ENCODE measurements at places on chromosomes 5 and 9.
A peak's percentile ranks its signal among the peaks of the same experiment; 100 is the strongest.

DNA sequence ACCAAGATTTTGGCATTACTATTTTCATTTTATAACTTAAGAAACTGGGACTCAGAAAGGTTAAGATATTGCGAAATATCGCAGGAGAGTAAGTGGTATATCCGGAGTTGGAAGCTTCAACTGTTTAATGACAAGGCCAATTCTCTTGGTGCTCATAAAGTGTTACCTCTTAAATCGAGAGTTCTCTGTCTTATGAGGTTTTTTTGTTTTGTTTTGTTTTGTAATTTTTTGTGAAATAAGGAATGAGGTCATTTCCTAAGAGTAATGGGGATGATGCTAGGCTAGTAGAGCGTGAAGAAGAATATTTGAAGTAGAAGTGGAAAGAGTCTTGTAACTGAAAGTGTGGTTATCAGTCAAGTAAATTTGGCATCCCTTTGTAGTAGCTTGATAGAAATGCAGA, 183.2 kb upstream of the DAB2 start:
- no peak overlapping the region for H3K4me3 ChIP-seq
- no peaks in the 10 kb centered on the region for H3K27me3 ChIP-seq
- no peak for DNase-seq
- no peaks in the 10 kb centered on the region for H3K36me3 ChIP-seq
- no peak overlapping the region for H3K27ac ChIP-seq

GRCh38 chr9:132590318-132591182, 8.1 kb downstream of the BARHL1 start:
- no peak for DNase-seq
- H3K27ac ChIP-seq, result no peak overlapping the region
- H3K36me3 ChIP-seq, result peaks cover 5% of the 10 kb centered on the region
- peaks cover 89% of the 10 kb centered on the region for H3K27me3 ChIP-seq
- no peaks in the 10 kb centered on the region for H3K4me1 ChIP-seq
- no peak overlapping the region for H3K4me3 ChIP-seq

GRCh38 chr5:14488709-14489108, 92.9 kb upstream of the OTULINL start:
- H3K36me3 ChIP-seq, result peaks cover 36% of the 10 kb centered on the region
- H3K27ac ChIP-seq, result no peak overlapping the region
- H3K4me3 ChIP-seq, result no peak overlapping the region
- DNase-seq, result no peak

- no peaks in the 10 kb centered on the region for H3K27me3 ChIP-seq
- peak; percentile 66 for DNase-seq
- H3K36me3 ChIP-seq, result no peaks in the 10 kb centered on the region
- peak overlapping the region; percentile 83 for H3K4me3 ChIP-seq
- H3K4me1 ChIP-seq, result peaks cover 15% of the 10 kb centered on the region
Observed at GRCh38 chr9:35814106-35814840, 569 bp downstream of the HINT2 start.

DNA sequence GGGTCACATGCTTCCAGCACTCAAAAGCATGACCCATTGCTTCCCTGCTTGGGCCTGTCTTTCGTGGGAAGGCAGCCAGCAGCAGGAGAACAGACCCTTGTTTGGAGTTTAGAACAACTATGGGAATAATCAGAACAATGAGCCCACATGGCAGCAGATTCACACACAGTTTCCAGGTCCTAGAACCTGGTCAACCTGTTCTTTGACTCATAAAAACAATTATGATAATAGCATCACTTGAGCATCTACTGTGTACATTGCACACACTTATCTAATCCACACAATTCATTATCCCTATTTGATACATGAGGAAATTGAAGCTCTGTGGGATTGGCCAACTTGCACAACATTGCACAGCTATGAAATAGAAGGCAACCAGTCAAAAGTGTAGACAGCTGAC, 41.7 kb downstream of the KLF4 start:
- H3K27ac ChIP-seq, result no peak overlapping the region
- no peak overlapping the region for H3K4me3 ChIP-seq
- no peaks in the 10 kb centered on the region for H3K4me1 ChIP-seq
- no peaks in the 10 kb centered on the region for H3K36me3 ChIP-seq

GRCh38 chr5:55146543-55147151, 13.3 kb upstream of the GPX8 start:
- H3K36me3 ChIP-seq, result no peaks in the 10 kb centered on the region
- H3K27me3 ChIP-seq, result no peaks in the 10 kb centered on the region
- peak; percentile 90 for DNase-seq
- no peak overlapping the region for H3K4me3 ChIP-seq
- no peaks in the 10 kb centered on the region for H3K4me1 ChIP-seq

GRCh38 chr9:33742519-33742918, 52.8 kb upstream of the PRSS3 start:
- no peak overlapping the region for H3K27ac ChIP-seq
- H3K4me1 ChIP-seq, result no peaks in the 10 kb centered on the region
- H3K4me3 ChIP-seq, result no peak overlapping the region

GRCh38 chr9:112072721-112073638, 102.1 kb downstream of the SUSD1 start:
- no peaks in the 10 kb centered on the region for H3K36me3 ChIP-seq
- H3K4me3 ChIP-seq, result no peak overlapping the region
- H3K27me3 ChIP-seq, result no peaks in the 10 kb centered on the region
- DNase-seq, result no peak
- no peaks in the 10 kb centered on the region for H3K4me1 ChIP-seq

DNA sequence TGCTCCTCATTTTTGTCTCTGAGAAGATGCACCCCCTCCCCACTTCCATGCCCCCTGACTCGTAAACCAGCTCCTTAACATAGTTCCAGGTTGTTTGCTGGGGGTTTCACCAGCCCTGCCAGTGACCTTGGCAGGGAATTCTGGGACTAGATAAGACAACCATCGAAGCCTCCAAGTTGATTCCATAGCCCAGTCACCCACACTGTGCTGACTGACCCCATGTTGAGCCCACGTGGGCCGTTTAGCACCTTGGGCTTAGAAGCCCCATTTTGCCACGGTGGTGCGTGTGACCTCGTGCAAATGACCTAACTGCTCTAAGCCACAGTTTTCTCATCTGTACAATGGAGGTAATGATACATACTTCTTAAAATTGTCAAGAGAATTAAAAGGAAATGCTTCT, 24.6 kb downstream of the PSAT1 start:
- H3K36me3 ChIP-seq, result peaks cover 3% of the 10 kb centered on the region
- no peaks in the 10 kb centered on the region for H3K27me3 ChIP-seq
- H3K4me3 ChIP-seq, result no peak overlapping the region
- H3K27ac ChIP-seq, result no peak overlapping the region

DNA sequence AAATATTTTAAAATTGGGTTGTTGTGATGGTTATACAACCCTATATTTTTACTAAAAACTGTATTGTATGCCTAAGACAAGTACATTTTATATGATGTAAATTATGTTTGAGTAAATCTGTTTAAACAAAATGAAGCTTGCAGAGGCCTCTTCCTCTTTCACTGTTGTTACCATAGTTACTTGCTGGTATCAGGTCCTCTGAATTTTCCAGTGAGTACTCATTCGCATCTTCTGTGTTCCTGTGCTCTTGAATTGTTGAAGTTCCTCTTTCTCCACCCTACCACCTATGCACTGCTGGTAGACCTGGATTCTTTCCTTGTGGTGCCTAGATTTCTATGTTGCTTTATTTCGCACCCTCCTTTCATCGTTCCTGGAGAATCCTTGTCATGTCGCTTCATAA, 938.5 kb upstream of the ACO1 start:
- no peak overlapping the region for H3K4me3 ChIP-seq
- H3K27me3 ChIP-seq, result no peaks in the 10 kb centered on the region
- no peak for DNase-seq
- no peak overlapping the region for H3K27ac ChIP-seq
- H3K36me3 ChIP-seq, result no peaks in the 10 kb centered on the region

- H3K27ac ChIP-seq, result no peak overlapping the region
- no peak overlapping the region for H3K4me3 ChIP-seq
- no peak for DNase-seq
- H3K27me3 ChIP-seq, result no peaks in the 10 kb centered on the region
- no peaks in the 10 kb centered on the region for H3K4me1 ChIP-seq
Observed at GRCh38 chr5:88899096-88899737, 16.2 kb upstream of the MEF2C start.

- H3K36me3 ChIP-seq, result no peaks in the 10 kb centered on the region
- no peak for DNase-seq
- peaks cover 2% of the 10 kb centered on the region for H3K4me1 ChIP-seq
- H3K27ac ChIP-seq, result no peak overlapping the region
- H3K27me3 ChIP-seq, result no peaks in the 10 kb centered on the region
- H3K4me3 ChIP-seq, result no peak overlapping the region
Observed at GRCh38 chr5:101418713-101419118, 515.6 kb upstream of the ST8SIA4 start.

- no peaks in the 10 kb centered on the region for H3K27me3 ChIP-seq
- peak; percentile 91 for DNase-seq
- H3K36me3 ChIP-seq, result no peaks in the 10 kb centered on the region
Observed at GRCh38 chr5:80246995-80247729, 8.7 kb downstream of the SERINC5 start.

DNA sequence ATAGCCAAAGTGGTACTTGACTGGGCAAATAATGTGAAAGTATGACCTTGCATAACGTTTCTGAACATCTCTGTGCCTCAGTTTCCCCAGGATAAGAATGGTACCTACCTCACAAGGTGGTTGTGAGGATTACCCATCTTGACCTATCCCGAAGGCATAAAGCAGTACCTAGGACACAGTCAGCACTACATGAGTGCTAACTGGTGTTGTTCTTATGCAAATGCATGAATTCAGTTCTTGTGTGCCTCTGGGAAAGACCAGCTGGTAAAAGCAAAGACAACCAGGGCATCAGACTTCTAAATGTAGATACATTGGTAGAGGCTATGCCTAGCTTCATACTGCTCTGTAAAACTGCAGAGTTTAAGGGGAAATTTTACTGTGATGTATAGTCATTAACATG, 21.8 kb upstream of the TMEM252 start:
- H3K36me3 ChIP-seq, result no peaks in the 10 kb centered on the region
- no peak for DNase-seq
- H3K27ac ChIP-seq, result no peak overlapping the region
- no peak overlapping the region for H3K4me3 ChIP-seq
- H3K27me3 ChIP-seq, result peaks cover 12% of the 10 kb centered on the region
- no peaks in the 10 kb centered on the region for H3K4me1 ChIP-seq

DNA sequence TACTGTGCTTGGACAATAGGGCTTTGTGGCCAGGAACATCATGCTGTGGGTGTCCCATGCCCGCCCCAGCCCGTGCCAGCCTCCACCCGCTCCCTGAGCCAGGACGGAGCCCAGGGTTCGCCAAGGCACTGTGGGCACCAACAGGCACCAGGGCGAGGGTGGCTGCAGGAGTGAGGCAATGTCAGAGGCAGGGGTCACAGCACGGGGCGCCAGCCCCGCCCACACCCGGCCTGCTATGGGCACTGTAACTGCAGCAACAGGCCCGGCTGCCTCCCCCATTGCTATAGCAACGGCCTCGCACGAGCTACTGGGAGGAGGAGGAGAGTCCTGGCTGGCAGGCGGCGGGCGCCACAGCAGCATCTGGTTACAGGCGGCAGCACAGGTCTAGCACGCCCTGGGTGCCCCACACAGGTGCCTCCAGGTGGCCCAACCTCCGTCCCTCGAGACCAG, 2.5 kb downstream of the ABCA2 start:
- H3K27me3 ChIP-seq, result no peaks in the 10 kb centered on the region
- H3K36me3 ChIP-seq, result no peaks in the 10 kb centered on the region
- no peak overlapping the region for H3K4me3 ChIP-seq
- DNase-seq, result no peak
- no peak overlapping the region for H3K27ac ChIP-seq

GRCh38 chr5:16453609-16454008, 12.0 kb downstream of the ZNF622 start:
- H3K4me1 ChIP-seq, result no peaks in the 10 kb centered on the region
- no peak overlapping the region for H3K4me3 ChIP-seq
- H3K27ac ChIP-seq, result no peak overlapping the region
- no peak for DNase-seq

DNA sequence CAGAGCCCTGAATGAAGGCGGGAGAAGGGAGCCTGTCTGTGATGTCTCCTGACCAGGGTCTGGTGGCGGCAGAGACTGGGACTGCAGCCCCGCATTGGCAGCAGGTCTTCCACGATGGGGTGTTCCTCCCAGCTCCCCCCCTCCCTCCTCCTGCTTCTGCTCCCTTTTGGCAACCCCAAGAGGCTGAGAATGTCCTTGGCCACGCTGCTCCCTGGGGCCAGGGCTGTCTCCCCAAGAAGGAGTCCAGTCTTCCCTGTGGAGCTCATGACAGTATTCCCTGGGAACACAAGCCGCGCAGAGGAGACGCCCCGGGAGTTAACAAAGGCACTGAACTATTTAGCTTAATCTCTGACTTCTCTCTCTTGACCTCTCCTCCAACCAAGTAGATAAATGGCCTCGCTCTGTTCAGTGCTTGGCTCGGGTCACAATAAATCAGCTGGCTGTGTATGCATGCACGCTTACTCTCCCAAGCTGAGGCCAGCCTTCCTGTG, 84.0 kb upstream of the NEURL1B start:
- H3K27me3 ChIP-seq, result no peaks in the 10 kb centered on the region
- no peak overlapping the region for H3K4me3 ChIP-seq
- H3K27ac ChIP-seq, result peak overlapping the region; percentile 98
- H3K4me1 ChIP-seq, result peaks cover 52% of the 10 kb centered on the region
- peak; percentile 47 for DNase-seq
- no peaks in the 10 kb centered on the region for H3K36me3 ChIP-seq

DNA sequence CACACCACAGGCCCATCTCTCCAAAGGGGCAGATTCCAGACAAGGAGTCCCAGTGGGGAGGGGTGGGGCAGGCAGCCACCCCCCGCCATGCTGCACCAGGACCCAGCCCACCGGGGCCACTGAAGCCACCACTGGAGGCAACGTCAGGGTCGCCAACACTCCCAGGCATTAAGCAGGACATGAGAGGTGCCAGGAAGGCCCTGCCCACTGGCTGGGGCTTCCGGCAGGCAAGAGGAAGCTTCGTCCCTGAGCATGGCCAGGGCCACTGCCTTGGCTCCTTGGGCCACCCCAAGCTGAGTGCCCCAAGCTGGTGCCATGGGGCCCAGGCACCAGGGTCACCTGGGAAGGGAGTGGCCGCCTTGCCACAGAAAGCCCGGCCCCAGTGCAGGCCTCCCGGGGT, 17.5 kb downstream of the KCNT1 start:
- H3K27ac ChIP-seq, result no peak overlapping the region
- no peaks in the 10 kb centered on the region for H3K36me3 ChIP-seq
- peaks cover 41% of the 10 kb centered on the region for H3K27me3 ChIP-seq
- no peaks in the 10 kb centered on the region for H3K4me1 ChIP-seq

DNA sequence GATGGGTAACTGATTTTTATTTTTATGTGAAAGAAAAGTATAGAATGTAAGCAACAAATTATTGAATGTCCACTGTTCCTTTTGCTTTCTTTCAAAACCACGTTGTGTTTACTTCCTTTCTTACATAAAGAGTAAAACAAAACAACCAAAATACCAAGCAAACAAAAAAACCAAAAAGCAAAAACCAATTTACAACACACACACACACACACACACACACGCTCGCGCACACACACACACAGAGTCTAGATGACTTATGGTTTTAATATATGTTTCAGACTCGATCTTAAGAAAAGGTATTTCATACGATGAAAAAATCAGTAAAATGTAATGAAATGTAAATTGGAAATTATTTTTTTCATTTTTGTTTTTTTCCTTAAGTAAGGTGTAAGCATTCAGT, 80.3 kb downstream of the ADGRV1 start:
- peaks cover 38% of the 10 kb centered on the region for H3K4me1 ChIP-seq
- no peak for DNase-seq
- no peaks in the 10 kb centered on the region for H3K27me3 ChIP-seq
- H3K27ac ChIP-seq, result no peak overlapping the region
- H3K4me3 ChIP-seq, result no peak overlapping the region
- no peaks in the 10 kb centered on the region for H3K36me3 ChIP-seq
